KBM-7 (cell line): ENCODE measurements at places on chromosomes 6 and 20.
A peak's percentile ranks its signal among the peaks of the same experiment; 100 is the strongest.

- DNase-seq = no peak
Observed at GRCh38 chr6:37256692-37257319, 766 bp upstream of the TBC1D22B start.

DNA sequence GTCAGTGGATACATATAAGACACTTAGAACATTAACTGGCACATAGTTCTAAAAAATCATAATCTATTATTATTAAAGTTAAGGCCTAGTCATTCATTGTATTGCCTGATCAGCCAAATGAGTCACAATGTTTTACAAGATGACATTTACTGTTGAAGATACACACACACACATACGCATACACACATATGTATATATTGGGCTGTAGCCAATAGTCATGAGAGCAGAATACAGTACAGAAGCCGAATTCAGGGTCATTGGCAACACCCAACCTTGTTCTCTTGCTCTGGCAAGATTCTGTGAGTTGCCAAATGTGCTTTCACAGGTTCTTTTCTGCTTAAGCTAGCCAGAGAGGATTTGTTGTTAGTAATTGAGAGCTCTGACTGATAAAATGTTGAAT is 922.8 kb upstream of the MAP3K7 start:
- DNase-seq = no peak

- no peak for DNase-seq
Observed at GRCh38 chr20:25055711-25056495, 2.0 kb downstream of the ACSS1 start.

- no peak for DNase-seq
Observed at GRCh38 chr20:15033891-15034290, 696.5 kb upstream of the FLRT3 start.

GRCh38 chr6:11772109-11772825 is 6.3 kb downstream of the ADTRP start:
- DNase-seq = no peak

DNA sequence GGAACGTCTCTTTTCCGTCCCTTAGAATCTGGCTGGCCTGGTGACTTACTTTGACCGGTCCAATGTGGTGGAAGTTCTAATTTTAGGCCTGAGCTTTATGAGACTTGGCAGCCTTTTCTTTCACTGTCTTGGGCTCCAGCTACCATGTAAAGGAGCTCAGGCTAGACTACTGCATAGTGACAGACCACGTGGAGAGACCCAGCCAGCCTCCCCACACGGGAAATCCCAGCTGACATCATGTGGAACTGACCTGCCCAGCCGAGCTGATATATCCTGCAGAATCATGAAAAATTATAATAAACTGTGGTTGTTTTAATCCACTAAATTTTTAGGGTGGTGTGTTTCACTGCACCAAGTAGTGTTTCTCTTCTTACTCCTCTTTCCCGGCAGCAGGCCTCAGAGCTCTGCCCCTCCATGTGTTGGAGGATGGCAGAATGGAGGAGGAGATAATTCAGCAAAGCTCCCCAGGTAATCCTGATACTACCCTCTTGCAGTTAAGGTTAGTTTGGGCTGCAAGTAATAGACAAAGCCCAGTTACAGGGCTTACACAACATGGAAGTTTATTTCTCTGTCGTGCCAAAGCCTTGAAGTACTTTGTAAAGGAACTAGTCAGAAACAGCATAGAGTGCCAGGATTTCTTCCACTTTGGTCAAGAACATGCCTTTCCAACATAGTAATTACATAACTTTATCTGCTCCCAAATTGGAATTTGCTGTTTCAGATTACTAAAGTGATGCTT is 87.5 kb downstream of the SH3BGRL2 start:
- DNase-seq = no peak

DNA sequence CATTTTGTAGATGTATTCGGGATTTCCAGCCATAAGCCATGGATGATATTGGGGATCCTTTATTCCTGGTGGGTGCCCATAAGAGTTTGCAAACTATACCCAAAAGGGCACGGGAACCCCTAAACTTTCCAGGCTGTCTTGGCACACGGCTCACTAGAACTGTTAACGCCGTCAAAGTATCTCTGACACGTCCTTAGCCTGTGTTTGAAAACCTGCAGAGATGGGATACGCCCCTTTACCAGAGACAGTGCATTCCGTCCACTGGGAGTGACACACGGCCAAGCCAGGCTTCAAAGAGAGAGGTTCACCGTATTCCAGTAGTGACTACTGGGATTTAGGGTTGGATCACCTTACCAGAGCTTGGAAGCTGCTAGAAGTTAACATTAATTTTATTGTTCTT is 95.0 kb downstream of the THBS2 start:
- no peak for DNase-seq

DNA sequence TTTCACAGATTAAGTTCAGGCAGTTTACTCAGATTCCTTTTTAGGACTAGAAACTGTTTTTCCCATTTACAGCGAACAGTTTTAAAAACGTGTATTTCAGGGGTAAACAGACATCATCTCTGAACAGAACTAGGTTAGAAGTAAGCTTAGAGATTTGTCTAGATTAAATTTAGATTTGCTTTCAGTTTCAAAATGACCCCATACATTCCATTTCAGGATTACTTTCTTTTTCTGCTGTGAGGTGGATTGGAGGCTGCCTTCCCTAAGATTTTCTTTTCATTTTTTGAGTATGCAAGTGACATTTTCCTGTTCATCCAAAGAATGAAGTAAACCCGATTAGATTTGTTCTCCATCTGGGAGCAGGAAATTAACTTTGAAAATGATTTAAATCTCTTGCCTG is 747.2 kb downstream of the KHDRBS2 start:
- DNase-seq = no peak

GRCh38 chr6:70700922-70701876 is 33.5 kb downstream of the SMAP1 start:
- DNase-seq = no peak

- DNase-seq = no peak
Observed at GRCh38 chr20:10111139-10111958, 76.6 kb downstream of the ANKEF1 start.

DNA sequence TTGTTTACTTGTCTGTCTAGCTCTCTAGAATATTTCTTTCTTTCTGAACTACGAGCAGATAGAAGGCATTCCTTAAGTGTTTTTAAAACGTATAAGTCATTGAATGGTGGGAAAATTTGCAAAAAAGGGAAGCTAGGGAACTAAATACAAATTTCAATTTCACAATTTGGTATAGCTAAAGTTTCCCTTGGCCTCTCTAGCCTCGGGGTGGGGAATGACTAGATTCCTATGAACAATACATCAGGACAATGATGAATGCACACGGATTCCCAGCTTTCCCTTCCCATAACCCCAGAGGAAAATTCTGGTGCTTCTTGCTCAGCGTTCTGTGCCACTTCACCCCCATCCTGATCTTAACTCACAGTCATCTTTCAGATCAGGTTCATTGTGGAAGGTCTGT is 113.3 kb upstream of the ASF1A start:
- no peak for DNase-seq

- DNase-seq = peak; percentile 56
Observed at GRCh38 chr6:24933868-24934401, 1.8 kb downstream of the RIPOR2 start.

DNA sequence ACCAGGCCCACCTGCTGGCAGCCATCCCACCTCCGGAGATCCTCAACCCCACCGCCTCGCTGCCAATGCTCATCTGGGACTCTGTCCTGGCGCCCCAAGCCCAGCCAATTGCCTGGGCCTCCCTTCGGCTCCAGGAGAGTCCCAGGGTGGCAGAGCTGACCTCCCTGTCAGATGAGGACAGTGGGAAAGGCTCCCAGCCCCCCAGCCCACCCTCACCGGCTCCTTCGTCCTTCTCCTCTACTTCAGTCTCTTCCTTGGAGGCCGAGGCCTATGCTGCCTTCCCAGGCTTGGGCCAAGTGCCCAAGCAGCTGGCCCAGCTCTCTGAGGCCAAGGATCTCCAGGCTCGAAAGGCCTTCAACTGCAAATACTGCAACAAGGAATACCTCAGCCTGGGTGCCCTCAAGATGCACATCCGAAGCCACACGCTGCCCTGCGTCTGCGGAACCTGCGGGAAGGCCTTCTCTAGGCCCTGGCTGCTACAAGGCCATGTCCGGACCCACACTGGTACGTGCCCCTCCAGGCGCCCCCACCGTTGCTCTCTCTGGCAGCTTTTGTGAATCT is 1.1 kb downstream of the SNAI1 start:
- no peak for DNase-seq

DNA sequence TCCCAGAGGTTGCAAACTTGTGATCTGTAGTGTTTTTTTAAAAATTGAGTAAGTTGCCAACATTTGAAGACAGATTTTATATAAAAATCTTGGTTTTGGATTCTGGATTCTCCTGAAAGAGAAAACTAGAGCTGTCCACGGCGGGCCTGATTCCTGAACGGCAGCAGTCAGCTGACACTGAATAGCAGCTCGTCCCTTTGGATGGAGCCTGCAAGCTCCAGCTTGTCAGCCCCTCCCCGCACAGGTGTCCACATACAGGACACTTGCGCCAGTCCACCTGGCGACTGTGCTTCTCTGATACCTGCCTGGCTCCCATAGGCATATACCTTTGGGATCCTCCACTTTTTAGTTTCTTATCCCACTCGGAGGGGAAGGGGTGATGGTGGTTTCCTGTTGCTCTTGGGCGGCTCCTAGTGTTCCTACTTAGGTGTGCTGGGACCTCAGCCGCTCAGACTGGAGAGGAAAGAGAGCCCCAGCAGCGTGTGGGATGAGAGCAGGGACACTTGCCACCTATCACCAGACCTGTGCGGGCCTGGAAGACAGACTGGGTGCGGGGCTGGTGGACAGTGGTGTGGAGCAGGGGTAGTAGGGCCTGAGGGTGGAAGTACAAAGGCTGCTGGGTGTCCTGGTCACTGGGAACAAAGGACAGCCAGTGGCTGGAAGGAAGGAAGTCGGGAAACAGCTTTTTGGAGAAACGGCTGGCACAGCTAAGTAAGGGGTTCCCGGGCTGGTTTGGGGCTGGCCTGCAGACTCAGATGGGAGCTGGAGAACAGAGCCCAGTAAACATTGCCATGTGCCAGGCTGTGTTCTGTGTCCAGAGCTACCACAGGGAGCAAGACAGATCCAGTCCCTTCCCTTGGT is 18.3 kb downstream of the GHRH start:
- no peak for DNase-seq

- DNase-seq = no peak
Observed at GRCh38 chr20:25061103-25061799, 3.3 kb upstream of the ACSS1 start.

DNA sequence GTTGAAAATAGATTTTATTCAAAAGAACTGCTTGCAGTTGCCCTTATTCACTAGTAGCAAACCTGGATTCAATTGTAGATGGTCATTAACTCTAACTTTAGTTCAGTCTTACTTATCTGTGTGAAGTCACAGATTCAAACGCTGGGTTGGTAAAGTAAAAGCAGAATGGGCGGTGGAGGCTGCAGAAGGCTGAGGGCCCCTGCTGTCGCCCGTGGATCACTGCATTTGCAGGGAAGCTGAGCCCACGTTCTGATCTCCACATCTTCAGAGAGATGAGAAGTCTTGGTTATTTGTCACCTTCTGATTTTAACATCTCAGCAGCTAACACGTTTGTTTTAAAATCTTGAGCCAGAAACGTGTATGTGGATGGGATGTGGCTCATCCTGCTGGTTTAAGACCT is 75.1 kb downstream of the SNX9 start:
- no peak for DNase-seq

DNA sequence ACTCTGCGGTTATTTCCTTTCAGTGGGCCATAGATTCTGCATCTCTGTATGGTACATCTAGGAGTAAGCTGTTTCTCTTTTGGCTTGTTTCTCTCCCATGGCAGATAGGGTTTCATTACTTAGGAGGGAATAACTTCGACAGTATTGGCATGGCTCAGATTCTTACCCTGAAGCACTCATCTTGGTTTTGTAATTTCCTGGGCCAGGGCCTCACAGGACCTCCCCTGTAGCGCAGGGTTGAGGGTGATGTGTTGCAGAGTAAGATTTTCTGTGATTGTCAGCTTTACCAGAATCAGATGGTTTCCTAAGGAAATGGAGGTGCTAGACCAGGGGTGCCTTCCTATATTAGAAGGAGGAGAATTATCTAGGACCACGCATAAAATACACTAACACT is 78.3 kb downstream of the STXBP5 start:
- no peak for DNase-seq

DNA sequence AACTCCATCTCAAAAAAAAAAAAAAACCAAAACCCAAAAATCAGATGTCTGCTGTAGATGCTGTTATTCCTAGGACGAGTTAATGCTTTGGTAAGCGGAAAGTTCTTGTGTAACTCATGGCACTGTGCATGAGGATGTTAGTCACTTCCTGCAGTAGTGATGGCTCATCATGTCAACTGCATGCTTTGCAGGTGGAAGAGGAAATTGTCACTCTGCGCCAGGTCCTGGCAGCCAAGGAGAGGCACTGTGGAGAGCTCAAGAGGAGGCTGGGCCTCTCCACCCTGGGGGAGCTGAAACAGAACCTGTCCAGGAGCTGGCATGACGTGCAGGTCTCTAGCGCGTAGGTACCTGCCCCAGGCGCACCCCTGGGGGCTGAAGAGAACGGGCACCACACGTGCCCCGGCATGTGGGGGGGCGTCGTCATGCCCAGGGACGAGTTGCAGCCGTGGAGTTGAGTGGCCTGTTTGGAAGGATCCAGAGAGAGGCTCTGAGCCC is 8.5 kb downstream of the TPD52L2 start:
- DNase-seq = peak; percentile 37

- DNase-seq = no peak
Observed at GRCh38 chr20:46484954-46485353, 28.4 kb downstream of the ZNF334 start.

DNA sequence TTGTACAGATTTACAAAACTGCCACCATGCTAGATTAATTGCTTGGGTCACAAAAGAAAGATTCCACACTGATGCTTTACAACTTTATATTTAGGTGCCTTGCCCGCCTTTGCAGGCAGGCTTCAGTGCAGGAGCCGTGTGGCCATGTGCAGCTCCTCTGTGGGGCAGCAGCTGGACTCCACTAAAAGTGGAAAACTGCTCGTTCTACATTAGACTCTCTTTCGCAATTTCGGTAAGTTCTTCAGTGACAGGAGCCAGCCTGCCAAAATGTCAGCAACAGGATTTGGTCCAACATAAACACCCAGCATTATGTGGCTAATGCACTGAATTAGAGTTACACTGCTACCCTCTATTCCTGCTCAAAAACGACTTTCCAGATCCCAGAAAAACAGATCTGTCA is 174.4 kb upstream of the KCNK16 start:
- no peak for DNase-seq

GRCh38 chr6:11197175-11197536 is 35.3 kb downstream of the NEDD9 start:
- no peak for DNase-seq

GRCh38 chr6:113315879-113316278 is 541.3 kb upstream of the MARCKS start:
- DNase-seq = no peak

- DNase-seq = no peak
Observed at GRCh38 chr6:63787021-63787420, 151.4 kb downstream of the PHF3 start.

DNA sequence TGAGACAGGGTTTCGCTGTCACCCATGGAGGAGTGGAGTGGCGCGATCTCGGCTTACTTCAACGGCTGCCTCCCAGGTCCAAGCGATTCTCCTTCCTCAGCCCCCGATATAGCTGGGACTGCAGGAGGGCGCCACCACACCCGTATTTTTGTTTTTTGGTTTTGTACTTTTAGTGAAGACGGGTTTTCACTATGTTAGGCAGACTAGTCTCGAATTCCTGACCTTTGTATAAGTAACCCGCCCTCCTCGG is 115.4 kb upstream of the BTN3A2 start:
- no peak for DNase-seq
